CD4-positive, alpha-beta T cell treated with Interleukin-21 for 1 hour (primary cell): ENCODE measurements at places on chromosomes 2 and 18.

GRCh38 chr2:25587361-25587760, 86.0 kb downstream of the DTNB start:
- DNase-seq: no peak

DNA sequence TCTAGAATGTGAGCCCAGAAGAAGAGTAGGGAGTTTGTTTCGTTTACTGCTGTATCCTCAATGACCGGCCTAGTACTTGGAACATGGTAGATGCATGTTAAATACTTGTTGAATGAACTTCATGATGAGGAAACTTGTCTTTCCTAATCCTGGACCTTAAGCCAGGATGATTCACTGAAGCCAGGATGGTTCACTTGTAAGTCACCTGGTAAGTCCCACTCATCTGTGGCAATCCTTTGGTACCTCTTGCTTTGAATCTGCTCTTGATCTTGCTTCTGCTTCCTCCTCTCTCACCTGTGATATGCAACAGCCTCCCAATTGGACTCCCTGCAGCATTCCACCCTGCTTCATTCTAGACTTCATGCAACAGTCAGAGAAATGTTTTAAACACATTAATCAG, 43.6 kb downstream of the QPCT start:
- DNase-seq: no peak

GRCh38 chr2:45533771-45534170, 77.3 kb downstream of the SRBD1 start:
- DNase-seq: no peak

GRCh38 chr2:14759082-14759481, 126.6 kb downstream of the LRATD1 start:
- DNase-seq: no peak

GRCh38 chr2:183665425-183665824, 541.2 kb downstream of the NUP35 start:
- no peak for DNase-seq

GRCh38 chr2:178834086-178834485, 26.9 kb upstream of the TTN start:
- DNase-seq: no peak

GRCh38 chr2:172251231-172251630, 148.5 kb upstream of the DLX2 start:
- no peak for DNase-seq

- DNase-seq: no peak
Measured at GRCh38 chr2:85584857-85585780, 888 bp downstream of the VAMP5 start.

DNA sequence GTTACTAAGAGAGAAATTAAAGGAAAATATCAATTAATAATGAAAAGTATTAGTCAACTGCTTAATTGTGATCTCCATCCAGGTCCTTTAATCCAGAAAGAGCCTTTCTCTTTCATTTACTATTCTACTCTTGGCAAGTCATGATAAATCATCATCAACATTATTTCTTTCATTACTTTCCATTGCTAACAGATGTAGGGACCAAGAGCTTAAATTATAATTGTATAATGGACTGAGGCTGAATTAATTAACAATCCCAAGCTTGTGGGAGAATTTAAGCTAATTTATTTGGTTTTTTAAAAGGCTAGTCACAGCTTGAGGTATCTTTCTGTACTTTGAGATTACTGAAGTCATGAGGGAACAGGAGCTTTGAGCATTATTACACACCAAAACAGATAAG, 223.9 kb downstream of the ERBB4 start:
- DNase-seq: no peak

DNA sequence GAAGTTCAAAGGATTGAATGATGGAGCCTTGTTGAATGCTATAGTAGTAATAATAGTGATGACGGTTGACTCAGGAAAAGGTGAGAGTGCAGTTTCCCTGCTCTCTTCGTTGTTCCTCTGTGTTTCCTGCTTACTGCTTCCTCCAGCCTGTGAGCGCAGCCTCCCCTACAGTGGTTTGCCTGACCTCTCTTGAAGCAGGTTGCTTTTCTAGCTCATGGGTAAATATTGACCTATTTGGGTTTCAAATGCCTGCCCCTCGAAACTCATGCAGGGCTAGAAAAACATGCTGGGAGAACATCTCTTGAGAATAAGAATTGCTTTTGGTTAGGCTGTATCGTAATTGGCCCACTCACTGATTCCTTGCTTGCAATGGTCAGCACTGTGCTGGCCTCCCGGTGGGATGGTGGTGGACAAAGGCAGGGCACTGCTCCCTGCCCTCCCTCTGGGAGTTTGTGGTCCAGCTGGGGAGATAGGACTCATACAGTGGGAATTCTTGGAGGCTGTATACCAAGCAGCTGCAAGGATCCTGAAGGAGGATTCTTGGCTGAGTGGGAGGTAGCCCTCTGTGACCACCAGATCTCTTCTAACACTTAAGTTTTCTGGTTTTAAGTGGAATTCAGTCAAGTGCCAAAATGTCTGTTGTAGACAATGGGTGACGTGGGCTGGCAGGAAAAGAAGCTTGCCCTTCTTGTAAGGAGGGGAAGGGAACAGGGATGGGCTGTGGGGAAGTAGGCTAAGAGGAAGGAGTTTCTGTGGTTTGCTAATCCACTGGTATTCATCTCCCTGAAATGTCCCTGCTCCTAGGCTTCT, 5.4 kb upstream of the RNF181 start:
- no peak for DNase-seq

DNA sequence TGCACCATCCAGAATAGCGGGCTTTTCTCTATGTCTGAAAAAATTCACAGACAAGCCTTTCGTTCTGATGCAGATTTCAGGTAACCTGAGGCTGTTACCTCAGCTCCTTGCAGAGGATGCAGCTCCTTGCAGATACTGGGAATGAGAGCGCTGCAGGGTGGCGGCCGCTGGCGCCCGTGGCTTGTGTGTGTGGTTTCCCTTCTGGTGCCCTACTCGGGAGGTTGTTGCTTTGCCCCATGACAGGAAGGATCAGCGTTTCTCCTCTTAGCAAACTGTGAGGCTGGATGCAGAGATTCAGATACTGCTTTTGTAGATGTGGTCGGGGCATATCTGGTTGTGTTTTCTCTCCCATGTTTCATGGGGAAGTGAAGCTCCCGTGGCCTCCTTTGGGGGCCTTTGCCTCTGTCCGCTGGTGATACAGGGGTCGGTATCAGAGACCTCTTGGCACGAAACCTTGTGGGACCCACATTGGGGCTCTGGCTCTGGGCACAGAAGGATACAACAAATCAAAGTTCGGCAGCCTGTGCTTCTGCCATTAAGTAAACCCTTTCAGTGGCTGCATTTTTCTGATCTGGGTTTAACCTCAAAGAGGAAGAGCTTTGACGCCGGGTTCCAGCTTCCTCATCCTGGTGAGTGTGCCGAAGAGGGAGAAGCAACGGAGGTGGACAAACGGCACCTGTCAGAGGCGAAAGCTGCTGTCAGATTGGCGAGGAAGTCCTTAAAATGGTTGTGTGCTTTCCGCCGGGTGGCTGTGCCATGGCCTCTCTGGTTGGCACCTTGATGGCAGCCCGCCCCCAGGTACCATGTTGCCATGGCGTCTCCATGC, 127.8 kb downstream of the MBP start:
- DNase-seq: no peak

DNA sequence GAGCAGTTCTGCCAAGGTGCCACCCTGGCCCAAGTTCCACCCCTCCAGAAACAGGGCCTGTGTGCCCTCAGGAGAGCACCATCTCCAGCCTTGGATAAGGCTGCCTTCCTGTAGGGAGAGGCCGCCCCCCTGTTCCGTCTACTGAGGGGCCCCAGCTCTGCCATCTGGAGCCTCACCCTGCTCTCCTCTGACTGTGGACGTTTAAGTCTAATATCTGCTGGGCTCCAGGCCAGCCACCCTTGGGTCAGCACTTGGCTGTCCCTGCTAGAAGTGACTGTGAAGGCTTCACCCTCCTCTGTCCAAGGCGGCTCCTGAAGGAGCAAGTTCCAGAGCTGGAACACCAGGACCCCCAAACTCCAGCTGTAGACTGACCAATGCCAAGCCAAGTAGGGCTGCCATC, 26.3 kb downstream of the RHOB start:
- DNase-seq: no peak

DNA sequence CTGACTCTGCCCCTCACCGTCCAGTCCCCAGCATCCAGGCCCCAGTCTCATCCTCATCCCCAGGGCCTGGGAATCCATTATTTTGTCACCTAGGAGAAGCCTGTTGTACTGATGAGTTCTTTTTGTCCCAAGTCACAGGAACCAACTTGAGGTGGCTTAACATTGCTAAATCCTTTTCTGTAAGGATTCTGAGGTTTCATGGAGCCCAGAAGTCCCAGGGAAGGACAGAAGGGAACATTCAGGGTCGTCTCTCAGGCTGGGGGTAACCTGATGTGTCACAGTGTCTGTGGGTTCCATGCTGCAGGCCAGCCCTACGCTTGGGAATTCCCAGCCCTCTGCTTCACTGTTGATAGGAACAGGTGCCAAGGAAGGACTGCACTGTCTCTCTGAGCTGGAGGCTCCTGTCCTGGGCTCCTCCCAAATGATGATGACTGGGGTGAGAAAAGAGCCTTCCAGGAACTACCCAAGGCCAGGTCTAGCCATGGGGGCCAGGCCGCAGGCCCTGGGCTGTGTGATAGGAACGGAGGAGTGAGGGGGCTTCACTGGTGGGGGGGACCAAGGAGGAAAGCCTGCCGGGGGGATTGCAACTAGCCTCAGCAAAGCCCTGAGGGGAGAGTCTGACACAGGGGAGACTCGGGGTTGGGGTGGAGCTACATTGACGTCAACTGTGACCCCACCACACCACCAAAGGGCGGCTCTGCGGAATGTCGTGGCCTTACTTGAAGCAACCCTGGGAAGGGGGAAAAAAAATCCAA, 145.7 kb downstream of the SMAD7 start:
- no peak for DNase-seq

DNA sequence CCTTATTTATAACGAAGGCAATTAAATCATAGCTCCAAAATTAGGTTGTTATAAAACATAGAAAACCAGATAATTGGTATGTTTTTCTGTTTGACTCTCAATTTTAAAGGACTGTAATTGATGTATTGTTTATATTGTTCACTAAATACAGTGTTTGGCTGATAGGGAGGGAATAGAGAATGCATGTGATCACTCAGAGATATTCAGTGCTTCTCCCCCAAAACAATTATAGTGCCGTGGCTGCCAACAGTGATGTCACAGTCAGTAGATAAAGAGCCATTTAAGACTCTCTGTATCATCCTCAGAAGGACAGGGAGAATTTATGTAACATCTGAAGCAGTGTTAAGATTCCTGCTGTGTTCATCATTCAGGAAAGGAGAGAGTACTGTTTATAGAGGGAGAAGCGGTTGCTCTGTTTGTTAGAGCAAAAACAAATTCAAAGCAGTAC, 69.6 kb downstream of the PHLPP1 start:
- no peak for DNase-seq

DNA sequence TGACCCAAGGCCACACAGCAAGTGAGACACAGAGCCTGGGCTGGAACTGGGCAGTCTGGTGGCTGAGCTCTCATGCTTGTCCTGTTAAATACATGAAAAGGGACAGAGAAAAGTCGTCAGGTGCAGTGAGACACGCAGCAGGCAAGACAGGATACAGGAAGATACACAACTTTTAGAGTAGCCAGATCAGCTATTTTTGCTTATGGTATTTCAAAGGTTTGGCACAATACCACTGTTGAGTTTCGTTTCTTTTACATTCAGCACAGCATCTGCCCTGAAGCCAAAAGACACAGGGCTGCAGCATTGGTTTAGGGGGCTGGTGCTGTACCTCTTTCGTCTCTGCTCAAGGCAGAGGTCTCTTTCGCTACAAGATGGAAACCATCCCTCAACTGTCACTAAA, 14.0 kb downstream of the FHL2 start:
- no peak for DNase-seq

- no peak for DNase-seq
Measured at GRCh38 chr18:26556573-26556972, 8.2 kb upstream of the KCTD1 start.

GRCh38 chr2:174785481-174785880, 21.2 kb upstream of the CHRNA1 start:
- no peak for DNase-seq

DNA sequence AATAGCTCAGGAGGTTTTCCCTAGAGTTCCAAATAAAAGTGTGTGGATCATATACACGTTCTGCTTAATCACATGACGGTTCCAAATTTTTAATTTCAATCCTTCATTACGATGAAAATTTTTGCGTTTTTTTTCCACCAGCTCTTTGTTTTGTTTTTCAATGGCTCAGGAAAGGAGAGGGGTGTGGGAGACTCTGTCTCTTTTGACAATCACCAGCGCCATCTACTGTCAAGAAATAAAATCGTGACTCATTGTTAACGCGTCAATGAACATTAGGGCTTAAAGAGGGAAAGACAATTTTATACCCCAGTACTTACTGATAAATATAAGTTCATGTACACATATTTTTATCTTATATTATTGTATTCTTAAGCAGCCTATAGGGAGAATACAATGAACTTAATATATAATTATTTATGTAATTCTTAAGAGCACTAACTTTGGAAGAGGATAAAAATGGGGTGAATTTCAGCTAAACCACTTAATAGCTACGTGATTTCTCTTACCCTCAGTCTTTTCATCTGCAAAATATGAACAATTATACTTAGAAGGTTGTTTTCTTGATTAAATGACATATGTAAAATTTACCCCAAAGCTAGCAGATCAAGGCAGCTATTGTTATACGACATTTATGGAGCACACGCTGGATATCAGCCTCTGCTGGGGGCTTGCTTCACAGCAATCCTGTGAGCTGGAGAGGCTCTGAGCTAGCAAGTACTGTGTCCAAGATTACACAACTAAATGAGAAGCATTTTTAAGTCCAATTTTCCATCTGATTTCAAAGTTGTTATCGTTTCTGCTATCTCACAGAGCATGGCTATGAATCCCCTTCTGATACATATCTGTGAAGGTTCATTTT, 47.4 kb upstream of the RMDN2 start:
- peak; percentile 69 for DNase-seq

GRCh38 chr2:231321556-231322334, 73.8 kb upstream of the B3GNT7 start:
- DNase-seq: peak; percentile 25

- peak; percentile 4 for DNase-seq
Measured at GRCh38 chr2:46296216-46296839, 879 bp upstream of the EPAS1 start.

DNA sequence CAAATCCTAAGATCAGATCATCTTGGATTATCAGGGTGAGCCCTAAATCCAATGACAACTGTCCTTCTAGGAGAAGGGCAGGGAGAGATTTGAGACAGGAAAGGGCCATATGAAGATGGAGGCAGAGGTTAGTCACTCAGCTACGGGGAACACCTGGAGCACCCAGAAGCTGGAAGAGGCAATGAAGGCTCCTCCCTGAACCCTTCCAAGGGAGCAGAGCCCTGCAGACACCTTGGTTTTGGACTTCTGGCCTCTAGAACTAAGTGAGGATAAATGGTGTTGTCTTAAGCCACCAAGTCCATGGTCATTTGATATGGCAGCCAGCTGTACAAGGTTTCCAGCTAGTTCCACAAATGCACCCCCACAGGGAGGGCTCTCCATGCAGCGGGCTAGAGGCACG, 6.9 kb upstream of the PTPN2 start:
- DNase-seq: no peak

DNA sequence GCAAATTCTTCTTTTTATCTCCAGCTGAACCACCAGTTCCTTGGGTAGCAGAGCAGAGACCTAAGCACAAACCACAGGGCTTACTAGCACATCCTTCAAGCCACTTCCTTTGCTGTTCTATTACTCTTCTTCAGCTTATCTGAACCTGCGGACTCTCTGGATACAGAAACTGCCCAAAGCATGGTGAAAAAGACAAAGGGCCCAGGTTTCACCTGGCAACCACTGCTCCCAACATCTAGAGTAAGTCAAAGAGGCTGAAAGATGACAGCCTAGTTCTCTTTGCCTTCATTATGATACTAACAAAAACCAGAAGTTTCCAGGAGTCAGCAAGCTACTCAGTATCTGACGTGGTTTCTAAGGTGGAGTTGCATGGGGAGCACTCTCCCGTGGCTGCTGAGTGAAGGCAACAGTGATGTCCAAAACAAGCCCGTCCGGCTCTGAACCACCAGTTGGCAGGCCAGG, 43.4 kb downstream of the KANSL3 start:
- peak; percentile 43 for DNase-seq
